ENCODE measurements at places on chromosomes 3 and 15.

- no peak for DNase-seq
These were observed 153.8 kb downstream of the SHQ1 start for GRCh38 chr3:72694398-72694797.

GRCh38 chr3:182711261-182711683 is 82.0 kb upstream of the ATP11B start:
- DNase-seq: no peak

DNA sequence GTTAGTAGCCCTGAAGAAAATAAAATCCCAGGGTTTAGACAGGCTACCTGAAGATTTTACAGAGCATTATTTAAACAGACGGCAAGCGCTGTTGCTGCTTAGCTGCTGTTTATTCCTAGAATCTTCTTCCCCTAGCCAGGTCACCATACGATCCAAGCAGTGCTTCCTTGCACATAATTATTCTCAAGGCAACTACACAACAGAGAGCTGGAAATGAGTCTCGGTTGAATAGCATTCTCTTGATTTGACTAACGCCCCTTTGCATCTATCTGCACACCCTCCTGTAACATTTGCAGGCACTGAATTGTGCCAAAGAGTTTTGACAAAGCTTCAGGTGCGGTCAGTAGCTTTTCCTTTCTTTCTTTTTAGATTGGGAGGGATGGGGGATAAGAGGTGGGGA is 564.4 kb downstream of the TBL1XR1 start:
- DNase-seq: no peak

DNA sequence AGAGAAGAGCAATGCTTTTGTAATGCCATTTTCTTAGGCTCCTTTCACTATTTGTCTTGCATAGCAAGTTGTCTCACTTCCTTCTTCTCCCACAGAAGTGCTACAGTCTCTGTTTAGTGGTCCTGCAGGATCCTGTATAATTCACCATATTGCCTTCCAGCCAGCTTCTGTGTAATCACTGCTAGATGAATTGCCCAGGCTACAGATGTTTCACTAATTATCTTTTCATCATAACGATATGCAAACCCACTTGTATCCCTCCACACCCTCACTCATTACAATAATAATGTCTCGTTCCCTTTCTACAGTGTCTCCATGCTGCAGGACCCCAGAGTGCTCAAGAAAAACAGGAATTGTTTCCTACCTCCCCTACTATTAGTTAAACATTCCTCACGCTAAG is 402.9 kb downstream of the TBL1XR1 start:
- DNase-seq: no peak

DNA sequence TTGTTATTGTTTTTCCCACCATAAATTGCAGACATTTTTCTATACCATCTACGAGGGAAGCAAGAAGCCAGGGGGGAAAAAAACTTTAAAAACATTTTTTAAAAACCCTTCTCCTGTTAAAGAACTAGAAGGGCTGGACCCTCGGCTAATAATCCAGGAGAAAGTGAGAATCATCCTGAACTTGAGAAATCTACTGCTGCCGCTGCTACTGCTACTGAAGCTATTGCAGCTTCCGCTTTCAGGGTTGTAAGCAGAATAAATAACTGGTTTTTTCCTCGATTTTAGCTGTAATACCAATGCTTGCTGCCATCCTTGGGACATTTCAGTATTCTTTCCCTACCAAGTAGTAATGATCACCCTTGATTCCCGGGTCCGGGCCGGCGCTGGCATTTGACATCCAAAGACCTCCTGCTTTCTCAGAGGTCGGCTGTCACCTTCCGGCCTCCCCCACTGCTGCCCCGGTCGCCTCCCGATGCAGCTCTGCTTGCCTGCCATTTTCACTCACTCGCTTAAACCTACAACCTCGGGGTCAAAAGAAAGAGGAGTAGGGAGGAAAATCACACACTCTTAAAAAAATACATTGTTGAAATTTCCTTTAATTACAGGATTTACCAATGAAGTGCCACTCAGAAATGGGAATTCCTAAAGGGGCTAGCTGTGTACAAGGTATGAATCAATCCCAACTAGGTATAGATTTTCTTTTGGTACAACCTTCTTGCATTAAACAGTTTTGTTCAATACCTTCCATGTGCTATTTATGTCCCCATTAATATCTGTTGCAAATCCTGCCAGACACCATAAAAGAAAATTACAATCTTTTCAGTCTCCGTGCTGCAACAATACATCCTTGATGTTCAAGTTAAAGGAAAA is 674 bp upstream of the MECOM start:
- no peak for DNase-seq

DNA sequence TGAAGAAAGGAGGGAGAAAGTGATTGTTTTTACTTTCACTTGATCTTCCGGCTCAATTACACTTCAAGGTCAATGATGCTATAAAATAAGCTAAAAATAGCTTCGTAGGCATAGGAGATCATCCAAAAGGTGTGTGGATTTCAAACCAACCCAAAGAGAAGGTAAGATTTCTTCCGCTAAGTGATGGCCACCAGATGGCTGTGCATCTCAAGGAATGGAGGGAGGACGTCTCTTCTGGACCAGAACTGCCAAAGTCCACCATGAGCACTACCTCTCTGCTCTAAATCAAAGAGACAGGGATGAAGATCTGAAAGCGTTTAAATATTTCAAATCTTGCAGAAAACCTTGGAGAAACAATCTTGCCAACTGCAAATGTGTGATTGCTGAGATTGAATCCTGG is 199.1 kb upstream of the ZPLD1 start:
- DNase-seq: no peak

DNA sequence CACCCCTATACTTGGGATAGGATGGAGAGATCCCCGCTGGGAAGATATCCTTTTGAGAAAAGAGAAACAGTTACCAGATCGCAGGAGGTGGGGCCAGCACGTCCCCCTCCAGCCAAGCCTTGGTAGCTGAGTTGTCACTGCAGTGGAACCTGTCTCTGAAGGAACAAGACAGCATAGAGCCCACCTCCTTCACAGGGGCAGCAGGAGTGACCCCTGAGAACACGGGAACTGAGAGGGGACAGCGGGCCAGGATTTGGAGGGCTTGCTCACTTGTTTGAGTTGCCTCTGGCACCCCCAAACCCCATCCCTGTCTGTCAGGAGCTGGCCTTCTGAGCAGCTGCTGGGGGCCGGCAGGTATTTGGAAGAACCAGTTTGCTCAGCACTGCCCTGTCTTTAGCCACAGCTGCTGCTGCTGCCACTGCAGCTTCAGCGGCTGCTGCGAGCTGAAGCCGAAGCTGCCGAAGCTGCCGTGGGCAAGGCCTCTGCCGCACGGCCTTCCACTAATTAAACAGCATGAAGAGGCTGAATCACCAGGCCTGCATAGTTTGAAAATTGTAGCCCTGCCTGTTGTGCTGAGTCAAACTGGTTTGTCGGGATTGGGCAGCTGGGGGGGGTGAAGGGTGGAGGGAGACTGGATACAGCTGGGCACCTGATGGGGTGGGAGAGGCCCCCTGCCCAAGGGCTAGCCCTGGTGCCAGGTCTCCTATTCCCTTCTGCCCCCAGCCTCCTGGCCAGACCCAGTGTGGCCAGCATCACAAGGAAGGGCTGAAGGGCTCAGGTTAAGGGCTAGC is 4.0 kb downstream of the EPHB3 start:
- no peak for DNase-seq

GRCh38 chr3:176590722-176591121 is 606.6 kb downstream of the TBL1XR1 start:
- no peak for DNase-seq
